Left lung (tissue), 14 donors: ENCODE measurements at places on chromosomes 11 and 22. TPM values are rescaled to one million over a fixed set of nuclear protein-coding genes. Genes with fewer than 3 reads are reported as not detected.
A peak's percentile ranks its signal among the peaks of the same experiment; 100 is the strongest.

Gene OR4C11
- total RNA-seq = not detected

Gene RASGRP2
- total RNA-seq = 10.8 TPM

Gene PNPLA5
- not detected for total RNA-seq

Gene AMBRA1
- total RNA-seq = 27.2 TPM

Gene CLCF1
- total RNA-seq = 7.3 TPM

Gene UBASH3B
- 38.6 TPM for total RNA-seq

Gene C11orf42
- total RNA-seq = not detected

DNA sequence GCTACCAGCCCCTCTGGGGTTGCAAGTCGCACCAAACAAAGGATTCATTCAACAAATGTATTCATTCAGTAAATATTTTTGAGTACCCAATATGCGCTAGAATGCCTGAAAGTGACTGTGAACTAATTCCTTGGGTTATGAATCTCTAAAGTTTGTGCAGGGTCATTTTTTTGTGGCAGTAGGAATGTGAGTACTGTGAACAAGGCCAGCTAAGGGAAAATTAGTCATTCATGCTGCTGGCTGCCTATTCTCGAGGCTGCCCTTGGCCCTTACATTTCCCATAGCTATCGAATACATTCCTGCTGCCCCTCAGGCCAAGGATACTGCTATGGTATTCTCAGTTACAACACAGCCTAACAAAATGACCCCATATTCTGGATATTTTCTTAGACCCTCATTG is 141.6 kb downstream of the TRPC6 start:
- DNase-seq = no peak

DNA sequence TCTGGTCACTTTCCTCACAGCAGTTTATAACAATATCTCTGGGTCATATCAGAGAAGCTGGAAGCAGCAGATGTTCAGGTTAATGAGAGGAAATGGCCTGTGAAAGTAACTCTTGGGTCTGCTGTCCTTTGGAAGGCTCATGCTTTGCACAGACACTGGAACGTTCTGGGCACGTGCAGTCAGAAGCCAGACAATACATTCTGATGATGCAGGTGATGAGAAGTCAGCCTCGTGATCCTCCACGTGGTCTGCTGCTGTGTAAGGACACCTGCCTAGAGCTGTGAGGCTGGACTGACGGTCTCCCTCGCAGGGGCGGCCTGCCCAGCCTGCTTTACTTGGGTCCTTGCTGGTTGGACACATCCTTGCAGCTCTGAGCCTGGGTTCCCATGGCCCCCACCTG is 18.8 kb upstream of the ADORA2A start:
- DNase-seq = no peak

DNA sequence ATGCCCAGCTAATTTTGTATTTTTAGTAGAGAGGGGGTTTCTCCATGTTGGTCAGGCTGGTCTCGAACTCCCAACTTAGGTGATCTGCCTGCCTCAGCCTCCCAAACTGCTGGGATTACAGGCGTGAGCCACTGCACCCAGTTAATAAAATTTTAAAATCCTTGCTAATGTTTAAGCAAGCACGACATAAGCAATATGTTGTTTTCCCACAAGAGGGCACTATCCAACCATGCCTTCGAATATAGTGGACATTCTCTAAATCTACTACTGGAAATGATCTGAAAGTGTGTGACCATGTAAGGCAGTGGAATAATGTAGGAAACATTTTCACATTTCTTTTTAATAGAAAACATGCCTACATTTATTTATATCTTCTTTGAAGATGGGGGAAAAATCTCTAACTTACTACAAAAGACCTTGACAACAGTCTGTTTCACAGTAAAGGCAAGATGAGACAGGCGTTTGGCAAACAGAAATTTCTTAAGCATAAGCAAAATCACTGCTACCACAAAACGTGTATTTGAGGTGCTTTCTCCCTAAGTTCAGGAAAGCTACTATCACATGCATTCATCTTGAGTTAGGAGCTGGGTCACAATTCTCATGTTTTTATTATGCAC is 38.2 kb downstream of the PITPNB start:
- DNase-seq = no peak

DNA sequence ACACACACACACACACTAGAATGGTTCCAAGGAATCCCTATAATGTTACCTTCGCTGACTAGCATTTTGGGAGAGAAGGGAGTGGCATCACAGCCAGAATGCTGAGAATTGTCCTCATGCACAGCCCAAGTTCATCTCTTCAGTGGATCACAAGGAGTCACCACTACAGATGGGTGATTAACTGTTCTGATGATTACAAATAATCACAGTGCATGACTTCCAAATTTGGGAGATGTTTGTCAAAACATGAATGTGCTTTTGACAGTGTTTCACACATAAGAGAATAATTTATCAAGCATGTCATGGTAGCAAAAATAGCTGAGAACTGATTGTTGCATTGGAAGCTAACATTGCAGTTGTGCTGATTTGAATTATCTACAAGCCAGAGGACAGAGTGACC is 80.9 kb upstream of the SC5D start:
- DNase-seq = no peak

- DNase-seq = no peak
Observed at GRCh38 chr11:101881586-101881985, 33.2 kb upstream of the CEP126 start.

DNA sequence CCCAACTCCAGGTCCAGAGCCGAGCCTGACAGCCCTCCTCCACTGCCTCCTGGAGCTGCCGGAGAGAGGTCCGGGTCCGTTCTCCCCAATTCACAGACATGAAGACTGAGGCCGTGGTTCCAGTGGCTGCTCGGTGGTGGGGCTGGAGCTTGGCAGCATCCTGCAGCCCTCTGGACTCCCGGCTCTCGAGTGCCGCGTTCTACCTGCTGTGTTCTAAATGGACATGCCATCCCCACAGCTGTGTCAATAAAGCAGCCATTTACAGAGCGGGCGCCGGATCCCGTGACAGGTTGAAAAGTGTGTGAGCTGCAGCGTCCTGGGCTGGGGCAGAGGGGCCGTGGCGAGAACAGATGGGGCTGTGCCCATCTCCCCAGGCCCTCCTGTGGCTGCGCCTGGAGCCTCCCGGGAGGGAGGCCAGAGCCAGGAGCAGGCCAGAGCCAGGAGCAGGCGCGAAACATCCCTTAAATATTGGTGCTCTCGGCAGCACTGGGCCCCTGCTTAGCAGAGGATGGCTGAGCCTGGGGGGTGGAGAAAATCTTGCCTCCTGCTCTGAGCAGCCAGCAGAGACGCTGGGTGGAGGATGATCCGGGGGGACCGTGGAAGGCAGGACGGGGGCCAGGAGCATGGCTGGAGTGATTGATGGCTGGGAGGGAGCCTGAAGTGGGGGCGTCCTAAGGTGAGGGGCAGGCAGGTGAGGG is 46.2 kb downstream of the FLRT1 start:
- DNase-seq = no peak

- DNase-seq = peak; percentile 69
Observed at GRCh38 chr11:58927393-58928106, 11.7 kb upstream of the GLYATL1 start.

- peak; percentile 73 for DNase-seq
Observed at GRCh38 chr11:130162733-130163132, 3.2 kb downstream of the ST14 start.

DNA sequence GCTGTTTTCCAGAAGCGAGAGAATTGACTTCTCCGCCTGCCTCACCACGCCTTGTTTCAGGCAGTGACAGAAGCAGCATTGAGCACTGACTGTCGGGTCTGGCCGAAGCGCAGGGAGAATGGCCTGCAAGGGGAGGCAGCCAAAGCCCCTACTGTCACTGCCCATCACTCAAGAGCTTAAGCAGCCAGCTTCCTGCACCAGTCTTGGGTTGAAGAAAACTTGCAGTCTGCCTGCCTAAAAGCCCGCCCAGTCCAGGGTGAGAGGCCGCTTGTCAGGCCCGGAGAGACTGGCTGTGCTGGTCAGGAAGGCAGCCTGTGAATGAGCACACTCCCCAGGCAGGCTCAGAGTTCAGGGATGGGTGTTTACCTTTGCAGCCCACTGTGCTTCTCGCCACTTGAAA is 108.3 kb downstream of the PKNOX2 start:
- no peak for DNase-seq

DNA sequence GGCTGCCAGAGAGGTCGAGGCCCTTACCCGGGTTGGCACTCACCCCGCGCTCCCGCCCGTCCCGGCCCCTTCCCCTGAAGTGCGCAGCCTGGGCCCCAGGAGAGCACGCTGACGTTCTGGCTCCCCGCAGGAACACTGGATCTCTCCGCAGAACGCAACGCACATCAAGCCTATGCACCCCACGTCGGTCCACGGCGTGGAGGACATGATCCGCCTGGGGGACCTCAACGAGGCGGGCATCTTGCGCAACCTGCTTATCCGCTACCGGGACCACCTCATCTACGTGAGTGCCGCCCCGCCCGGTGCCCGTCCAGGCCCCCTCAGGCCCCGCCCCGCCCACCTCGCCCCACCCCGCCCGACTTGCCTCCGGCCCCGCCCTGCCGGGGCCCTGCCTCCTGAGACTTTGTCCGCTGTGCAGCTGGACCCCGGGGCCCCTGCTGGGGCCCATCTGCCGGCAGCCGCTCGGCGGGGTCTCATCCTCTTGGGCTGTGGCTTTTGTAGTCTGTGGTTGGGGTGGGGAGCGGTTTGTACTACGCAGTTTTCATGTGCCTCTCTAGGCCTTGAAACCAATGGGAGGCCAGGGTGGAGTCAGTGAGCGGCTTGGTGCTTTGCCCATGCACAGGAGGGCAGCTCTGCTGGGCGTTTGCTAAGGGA is 19.7 kb downstream of the MYO7A start:
- peak; percentile 47 for DNase-seq

GRCh38 chr22:37309211-37310074 is 27.1 kb downstream of the CYTH4 start:
- DNase-seq = no peak
